Activated T-helper 1 cell treated with anti-CD3 and anti-CD28 coated beads, Interleukin-12 subunit alpha, Interleukin-12 subunit beta, Interleukin-2, Interleukin-4 antibody, amounts not matched to agents 30 ng/mL and 10 ng/mL and 1 ng/mL, durations not matched to agents 14 hours and 24 hours and 36 hours (primary cell): ENCODE measurements at places on chromosomes 7 and 10. TPM values are rescaled to one million over a fixed set of nuclear protein-coding genes. Genes with fewer than 3 reads are reported as not detected.

GRCh38 chr7:107926481-107926880, 35.5 kb downstream of the DLD start:
- DNase-seq = no peak

GRCh38 chr10:32436215-32436614, 9.7 kb upstream of the CCDC7 start:
- DNase-seq = no peak

The MAGI2 gene
- total RNA-seq = 0.10 and 0.17 TPM in 2 replicates

DNA sequence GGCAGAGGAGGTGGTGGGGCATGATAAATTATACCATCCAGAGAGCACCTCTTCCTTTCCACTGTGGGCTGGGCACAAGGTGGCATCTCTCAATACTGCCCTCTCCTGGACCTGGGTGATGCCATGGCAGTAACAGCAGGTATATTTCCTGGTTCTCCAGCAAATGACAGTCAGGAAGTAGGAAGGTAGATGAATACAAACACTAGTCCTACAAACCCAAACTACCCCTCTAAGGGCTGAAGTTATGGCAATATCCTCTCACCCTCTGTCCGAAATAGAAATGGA, 1004.9 kb downstream of the KCNMA1 start:
- DNase-seq = no peak

The SLC26A5 gene
- not detected in 2 replicates for total RNA-seq

GRCh38 chr7:120817851-120818250, 40.1 kb downstream of the TSPAN12 start:
- DNase-seq = no peak

The CALY gene
- not detected in 2 replicates for total RNA-seq

DNA sequence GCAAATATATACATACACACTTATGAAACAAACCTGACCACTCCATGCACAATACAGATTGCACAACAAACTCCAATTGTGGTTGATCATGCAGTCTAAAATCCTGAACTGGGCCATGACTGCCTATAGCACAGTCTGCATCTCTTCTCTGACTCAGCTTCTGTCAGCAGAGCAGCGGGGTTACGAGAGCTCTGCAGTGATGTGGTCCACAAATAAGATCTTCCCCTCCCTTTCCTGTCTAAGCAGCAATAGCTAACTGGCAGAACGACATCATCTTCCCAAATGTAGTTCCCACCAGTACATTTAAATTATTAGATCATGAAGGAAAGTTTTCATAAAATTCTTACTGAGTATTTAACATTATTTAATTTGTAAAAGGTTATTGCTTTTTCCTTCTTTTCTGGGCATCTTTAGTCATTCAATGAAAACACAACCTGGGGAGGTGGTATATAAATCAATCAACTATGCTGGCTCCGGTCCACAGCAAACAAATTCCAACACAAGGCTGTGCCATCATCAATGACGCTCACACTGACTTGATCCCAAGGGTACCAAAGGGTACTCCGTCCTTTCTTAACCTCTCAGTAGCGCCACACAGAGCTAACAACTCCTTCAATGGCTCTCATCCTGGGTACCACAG, 17.1 kb downstream of the ARHGAP21 start:
- DNase-seq = peak; percentile 26

DNA sequence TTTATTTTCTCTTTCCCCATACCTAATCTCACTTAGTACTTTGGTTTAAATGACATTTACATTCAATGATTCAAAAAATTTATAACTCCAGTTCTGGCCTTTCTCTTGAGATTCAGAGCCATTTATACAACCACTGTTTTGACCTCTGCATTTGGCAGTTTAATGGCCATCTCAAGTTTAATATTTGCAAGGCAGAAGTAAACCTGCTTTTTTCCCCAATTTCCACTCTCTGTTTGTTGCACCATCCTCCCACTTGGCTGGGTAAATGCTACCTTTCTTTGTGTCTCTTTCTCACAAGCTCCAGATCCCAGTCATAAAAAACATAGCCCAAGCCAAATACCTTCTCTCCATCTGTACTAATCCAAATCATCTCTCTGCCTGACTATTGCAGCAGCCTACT, 315.2 kb upstream of the MTPN start:
- no peak for DNase-seq

DNA sequence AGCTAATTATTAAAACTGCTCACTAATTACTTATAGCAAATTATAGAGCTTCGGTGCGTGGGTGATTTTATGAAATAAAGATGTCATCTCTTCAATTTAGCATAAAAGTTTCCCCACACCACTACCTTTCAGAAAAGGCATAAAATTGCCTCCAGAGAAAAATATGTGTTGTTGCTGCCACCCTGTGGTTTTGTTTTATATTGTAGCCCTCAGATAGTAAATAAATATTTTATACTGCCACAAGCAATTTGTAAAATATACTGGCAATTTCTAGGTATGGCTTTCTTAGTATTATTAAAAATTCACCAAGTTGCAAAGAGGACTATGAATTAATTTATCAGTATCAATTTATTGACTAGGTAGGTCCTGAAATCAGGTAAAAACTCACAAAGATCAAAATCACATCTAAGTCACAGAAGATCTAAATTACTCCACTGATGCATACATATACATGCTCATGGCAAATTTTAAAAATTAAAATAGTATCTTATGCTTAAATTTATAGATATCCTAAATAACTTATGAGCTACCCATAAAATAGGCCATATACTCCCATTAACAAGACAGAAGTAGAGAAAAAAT, 26.5 kb downstream of the ASNS start:
- no peak for DNase-seq

DNA sequence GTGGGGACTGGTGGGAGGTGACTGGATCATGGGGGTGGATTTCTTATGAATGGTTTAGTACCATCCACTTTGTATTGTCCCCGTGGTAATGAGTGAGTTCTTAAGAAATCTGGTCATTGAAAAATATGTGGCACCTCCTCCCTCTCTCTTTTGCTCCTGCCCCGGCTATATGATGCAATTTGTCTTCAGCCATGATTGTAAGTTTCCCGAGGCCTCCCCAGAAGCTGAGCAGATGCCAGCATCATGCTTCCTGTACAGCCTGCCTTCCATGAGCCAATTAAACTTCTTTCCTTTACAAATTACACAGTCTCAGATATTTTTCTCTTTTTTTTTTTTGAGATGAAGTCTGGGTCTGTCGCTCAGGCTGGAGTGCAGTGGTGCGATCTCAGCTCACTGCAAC, 2.6 kb upstream of the KDM7A start:
- DNase-seq = no peak

The RNF32 gene
- 2.1 and 2.2 TPM in 2 replicates for total RNA-seq

The SGCE gene
- 0.42 TPM in 1 of 2 replicates, not detected in the other for total RNA-seq

DNA sequence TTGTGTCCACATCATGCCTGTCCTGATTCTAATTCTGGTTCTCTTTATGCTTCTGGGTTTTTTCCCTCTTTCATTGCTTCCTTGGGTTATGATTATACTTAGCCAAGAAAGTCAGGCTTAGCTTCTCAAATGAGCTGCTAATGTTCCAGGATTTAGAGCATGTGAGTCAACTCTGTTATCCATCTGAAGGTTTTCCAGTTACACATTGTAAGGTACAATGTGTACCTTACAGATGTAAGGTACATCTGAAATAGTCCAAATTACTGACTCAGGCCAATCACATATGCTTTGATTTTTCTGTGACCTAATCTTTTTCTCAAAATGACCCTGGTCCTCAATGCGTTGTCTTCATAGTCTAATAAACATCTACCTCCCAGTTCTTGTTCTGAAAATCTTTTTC, 13.3 kb upstream of the MIOS start:
- DNase-seq = no peak

DNA sequence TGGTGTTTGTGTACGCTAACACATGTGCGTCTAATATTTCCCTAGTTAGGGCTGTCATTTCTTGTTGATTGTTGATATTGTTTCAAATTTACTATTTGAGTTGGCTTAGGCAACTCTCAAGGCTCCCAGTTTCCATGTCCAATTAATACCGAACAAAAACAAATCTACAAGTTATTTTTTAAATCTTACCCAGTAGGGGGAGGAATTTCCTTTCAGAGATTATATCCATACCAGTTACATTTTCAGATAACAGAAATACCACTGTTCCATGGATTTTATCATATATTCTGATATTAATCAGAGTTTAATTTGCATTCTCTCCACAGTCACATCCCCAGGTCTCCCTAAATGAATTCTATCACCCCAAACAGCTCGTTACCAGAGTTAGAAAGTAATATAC, 7.2 kb upstream of the AKR1B10 start:
- no peak for DNase-seq

- no peak for DNase-seq
Observed at GRCh38 chr7:141609576-141609975, 58.4 kb downstream of the AGK start.

DNA sequence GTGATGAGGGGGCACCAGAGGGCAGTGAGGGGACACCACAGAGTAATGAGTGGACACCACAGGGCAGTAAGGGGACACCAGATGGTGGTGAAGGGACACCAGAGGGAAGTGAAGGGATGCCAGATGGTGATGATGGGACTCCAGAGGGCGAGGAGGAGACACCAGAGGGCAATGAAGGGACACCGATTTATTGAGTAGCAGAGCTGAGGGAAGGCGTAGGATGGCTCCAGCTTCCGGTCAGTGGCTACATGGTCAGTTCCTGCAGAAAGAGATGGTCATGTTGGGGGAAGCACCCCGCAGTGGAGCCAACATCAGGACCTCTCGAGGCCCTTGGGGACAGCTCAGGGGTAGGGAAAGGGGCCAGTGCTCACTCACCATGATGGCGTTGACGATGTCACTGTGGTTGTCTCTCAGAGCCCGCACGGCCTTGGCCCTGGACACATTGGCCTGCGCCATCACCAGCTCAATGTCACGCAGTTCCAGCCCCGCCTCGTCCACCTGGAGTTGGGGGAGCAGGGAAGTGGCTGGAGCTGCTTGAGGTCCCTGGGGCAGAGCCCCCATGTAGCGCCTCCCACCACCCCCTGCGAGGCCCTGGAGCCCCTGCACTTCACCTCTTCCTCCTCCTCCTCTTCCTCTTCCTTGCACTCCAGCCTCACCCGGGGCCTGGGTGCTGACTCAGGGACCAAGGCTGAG, 8.4 kb downstream of the NACAD start:
- no peak for DNase-seq

DNA sequence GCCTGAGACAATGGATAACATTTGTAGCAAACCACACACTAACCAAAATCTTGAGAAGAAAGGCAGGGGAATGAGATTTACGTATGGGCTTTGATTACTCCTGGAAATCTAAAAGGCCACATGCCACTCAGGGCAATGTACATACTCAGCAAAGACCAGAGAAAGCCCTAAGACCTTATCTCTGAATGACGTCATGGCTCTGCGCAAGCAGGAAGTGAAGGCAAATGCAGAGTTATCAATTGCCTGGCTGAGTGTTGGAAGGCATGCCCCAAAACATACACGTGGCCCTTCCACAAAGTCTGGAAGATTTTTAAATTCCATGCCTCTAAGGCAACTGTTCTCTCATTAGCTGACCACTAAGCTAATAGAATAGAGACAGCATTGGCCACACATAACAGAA, 90.9 kb upstream of the NRBF2 start:
- DNase-seq = no peak

DNA sequence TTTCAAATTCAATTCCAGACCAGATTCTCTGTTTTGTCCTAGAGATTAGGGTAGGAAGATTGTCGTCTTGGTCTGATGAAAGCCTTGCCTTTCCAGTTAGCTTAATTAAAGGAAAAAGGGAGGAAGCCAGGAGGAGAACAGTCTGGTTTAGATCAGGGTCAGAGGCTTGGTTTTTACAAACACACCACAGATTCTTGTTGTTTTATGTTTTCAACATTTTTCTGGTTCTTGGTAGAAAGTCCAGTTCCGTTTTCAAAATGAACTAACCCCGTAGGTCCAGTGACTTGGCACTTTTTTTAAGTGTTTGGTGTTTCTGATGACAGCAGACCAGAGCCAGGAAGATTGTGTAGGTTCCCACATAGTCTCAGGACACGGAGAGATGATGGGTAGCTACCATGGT, 167.1 kb upstream of the INHBA start:
- no peak for DNase-seq

GRCh38 chr7:1119201-1119600, 31.3 kb downstream of the GPER1 start:
- no peak for DNase-seq

The SPDYE8 gene
- total RNA-seq = not detected in 2 replicates

GRCh38 chr7:93981480-93981874, 22.7 kb downstream of the BET1 start:
- DNase-seq = no peak

DNA sequence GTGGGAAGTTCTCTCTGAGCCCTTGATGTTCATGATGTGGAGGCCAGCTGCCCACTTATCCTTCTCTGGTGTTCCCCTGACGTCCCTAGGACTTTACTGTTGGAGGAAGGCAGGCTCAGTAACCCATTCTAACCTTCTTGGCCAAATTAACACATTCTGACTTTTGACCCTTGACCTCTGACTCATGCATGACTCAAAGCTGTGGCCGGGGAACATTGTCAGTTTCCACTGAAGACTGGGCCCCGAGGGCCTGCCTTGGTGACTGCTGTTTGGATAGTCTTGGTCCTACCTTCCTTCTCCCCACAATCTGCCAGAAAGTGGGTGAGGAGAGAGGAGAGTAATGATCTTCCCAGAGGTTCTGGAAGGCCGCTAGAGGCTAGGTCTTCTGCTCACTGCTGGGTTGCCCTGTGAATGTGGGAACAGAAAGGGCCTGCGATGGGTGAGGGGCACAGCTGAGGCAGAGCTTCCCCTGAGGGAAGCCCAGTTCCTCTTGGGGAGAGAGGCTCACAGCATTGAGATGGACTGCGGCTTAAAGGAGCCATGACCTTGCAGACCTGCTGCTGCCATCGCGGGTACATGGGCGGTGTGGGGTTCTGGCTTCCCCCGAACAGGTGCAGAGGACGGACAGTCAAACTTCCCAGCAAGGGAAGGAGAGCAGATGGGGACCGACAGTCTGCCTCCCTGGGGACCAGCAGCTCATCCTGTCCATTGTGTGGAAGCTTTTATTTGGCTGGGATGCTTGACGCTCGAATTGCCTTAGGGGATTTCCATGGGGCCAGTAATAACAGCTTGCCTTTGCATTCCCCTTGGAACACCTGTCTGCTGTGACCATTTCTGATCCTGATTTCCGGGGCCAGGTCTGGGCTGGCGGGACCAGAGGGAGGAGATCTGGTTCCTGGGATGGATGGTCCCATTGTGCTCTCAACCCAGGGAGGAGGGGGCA, 43.8 kb downstream of the ADAMTS14 start:
- no peak for DNase-seq

The SFTPD gene
- total RNA-seq = not detected in 2 replicates

DNA sequence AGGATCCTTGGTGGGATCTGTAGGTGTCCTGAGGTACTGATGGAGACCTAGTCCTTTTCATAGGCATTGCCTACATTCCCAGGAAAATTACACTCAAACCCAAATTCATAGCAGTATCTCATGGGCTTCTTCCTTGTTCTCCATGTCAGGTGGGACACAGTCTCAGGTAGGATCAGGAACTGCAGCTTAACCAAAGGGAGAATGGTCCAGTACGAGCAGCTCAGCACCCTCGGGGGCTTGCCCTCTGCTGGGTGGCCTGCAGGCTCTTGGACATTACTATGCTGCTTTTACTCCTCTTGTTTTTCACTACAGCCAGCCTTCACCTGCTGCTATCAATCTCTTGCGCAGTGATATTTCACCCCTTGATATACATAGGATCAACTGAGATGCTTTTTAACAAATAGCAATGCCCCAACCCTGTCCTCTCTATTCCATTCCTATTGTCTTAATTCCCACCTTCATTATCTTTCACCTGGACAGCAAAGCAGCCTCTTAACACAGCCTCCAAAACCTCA, 28.6 kb downstream of the PLA2G12B start:
- no peak for DNase-seq
